ENCODE measurements at places on chromosomes 5 and 9. TPM values are rescaled to one million over a fixed set of nuclear protein-coding genes. Genes with fewer than 3 reads are reported as not detected.

Gene PCDHGC5
- 0.17 TPM for total RNA-seq

Gene DMRT1
- total RNA-seq, result not detected

- no peak for DNase-seq
Observed at GRCh38 chr9:8570776-8571175, 771.2 kb upstream of the DMAC1 start.

DNA sequence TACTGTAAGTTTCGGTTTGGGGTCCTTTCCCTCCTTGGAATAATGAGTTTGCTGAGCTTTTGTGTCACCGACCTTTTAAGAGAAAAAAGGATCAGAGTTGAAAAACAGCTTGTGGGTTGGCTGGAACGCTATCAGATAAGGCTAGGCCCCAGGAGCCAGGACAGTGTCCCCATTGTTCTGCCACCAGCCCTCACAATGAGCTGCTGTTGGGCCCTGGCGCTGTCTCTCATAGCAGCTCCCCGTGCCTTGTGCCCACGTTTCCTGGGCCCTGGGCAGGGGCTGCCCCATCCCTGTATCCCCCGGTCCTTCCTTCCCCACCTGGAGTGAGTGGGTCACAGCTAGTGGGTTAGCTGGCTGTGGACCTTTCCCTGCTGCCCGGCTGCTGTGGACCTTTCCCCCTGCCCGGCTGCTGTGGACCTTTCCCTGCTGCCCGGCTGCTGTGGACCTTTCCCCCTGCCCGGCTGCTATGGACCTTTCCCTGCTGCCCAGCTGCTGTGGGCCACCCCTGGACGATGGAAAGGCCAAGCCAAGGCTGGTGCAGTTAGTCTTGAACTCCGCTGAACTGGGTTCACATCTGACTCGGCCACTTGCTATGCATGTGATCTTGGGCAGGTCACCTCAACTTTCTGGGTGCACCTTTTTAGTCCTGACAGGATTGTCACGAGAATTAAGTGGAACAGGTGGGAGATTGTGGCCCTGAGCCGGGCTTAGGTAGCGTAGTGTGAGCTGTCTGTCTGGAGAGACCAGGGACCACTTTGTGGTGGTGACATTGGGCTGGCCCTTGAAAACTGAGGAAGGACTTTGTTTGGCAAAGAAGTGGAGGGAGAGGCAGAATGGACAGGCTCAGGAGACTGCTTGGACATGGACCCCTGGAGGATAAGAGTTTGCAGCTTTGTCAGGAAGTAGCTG lies 99.5 kb downstream of the DAB2IP start:
- DNase-seq, result no peak

Gene ADRB2
- total RNA-seq, result 7.6 TPM

DNA sequence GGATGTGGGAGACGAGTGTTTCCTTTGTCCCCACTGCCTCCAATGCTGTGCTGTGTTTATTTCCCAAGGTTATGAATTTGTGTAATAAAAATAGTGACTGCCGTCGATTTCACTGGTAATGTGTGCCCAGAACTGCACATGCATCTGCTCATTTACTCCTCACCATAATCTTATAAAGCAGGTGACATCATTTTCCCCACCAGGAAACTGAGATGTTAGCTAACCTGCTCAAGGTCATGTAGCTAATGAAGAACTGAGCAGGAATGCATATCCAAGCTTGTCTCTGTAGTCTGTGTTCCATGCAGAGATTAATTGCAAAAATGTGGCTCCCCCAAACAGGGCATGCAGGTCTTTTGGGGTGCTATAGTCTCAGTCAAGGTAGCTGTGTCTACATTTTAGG lies 224.4 kb downstream of the TENT4A start:
- DNase-seq, result no peak

- no peak for DNase-seq
Observed at GRCh38 chr9:115230924-115231515, 113.1 kb upstream of the TNC start.

Gene F12
- 3.1 TPM for total RNA-seq

DNA sequence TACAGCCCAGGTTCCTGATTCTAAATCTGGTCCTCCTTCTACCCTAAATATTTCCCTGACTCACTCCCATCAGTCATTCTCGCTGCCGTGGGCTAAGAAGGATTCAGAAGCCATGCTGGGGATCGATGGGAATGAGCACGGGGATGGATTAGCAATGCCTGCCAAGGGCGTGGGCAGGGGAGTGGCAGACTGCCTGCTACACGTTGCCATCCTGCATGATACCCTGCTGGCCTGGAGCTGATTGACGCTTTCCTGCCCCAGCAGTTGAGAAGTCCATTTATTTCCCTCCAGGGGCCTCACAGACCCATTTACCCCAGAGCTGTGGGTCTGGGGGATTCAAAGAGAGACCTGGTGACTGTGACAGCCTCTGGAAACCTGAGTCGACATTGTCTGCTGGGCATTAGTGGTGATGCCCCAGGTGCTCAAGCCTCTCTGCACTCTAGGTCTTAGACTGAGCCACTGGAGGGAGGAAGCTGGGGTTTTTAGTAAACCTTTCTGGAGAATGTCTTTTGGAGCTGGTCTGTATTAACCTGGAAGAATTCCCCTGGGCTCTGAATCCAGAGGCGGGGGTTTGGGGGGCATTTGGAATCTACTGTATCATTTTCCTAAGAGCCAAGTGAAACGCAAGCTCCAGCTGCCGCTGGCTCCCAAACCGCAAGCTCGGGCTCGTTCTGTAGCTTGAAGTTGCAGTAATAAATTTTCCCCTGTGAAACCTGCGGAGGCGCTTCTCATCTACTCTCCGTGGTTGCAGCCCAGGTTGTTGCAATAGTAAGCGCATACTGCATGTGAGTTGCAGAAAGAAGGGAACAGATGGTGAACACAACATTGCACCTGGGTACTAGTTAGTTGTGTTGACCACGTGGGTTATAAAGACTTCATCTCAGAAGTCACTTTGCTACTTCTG lies 76.3 kb upstream of the RAPGEF1 start:
- DNase-seq, result no peak

DNA sequence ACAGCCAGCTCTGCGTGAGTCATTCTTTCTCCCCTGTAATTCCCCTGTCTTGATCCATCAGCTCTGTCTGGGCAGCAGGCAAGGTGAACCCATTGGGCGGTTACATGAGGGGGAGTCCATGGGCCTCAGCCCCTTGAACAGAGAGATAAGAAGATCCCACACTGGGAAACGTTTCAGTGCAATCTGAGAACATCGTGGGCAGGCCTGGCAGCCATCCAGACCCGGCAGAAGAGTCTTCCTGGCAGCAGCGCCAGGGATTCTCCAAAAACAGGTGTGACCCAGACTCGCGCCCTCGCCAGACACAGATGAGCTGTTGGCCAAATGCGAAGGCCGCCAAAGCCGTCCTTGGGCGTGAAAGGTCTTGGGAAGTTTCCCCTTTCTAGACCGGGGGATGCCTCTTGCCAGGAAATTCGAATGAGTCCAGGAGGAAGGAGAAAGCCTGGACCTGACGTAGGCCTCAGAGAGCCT lies 6.4 kb upstream of the SLC12A7 start:
- DNase-seq, result peak; percentile 63

DNA sequence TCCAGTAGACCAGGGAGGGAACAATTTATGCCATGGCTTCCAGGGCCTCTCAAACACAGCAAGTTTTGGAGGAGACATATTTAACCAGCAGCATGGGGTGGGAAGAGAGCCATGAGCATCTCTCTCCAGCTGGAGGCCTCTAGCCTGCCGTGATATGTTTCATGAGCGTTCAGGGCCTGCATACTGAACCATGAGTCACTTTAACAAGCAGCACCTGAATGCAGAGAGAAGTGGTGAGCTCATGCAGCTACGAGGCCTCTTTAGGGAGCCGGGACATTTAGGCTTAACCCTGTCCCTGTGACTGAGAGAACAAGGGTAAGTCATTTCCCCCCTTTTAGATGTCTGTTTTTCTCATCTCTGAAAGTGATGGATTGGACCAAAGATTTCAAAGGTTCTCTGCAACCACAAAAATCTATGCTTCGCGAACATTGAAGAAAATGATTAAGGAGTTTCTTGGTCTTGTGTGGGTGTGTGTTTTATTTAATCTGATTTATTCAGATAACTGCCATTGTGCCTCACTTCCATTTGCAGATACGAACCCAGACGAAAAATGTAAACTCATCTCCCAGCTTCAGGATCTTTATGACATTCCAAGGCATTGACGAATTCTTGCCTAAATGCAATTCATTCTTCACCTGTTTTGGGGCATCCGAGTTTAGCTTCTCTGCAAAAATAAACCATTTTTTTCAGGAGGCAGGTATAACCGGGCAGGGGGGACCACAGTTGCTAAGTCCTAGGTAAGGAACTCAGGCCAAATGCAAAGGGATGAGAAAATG lies 157.0 kb downstream of the GABBR2 start:
- peak; percentile 15 for DNase-seq

- DNase-seq, result no peak
Observed at GRCh38 chr5:147673791-147674190, 108.7 kb downstream of the JAKMIP2 start.

Gene TRIM36
- 4.0 TPM for total RNA-seq

GRCh38 chr5:174596429-174596828 lies 128.0 kb upstream of the MSX2 start:
- DNase-seq, result peak; percentile 79

DNA sequence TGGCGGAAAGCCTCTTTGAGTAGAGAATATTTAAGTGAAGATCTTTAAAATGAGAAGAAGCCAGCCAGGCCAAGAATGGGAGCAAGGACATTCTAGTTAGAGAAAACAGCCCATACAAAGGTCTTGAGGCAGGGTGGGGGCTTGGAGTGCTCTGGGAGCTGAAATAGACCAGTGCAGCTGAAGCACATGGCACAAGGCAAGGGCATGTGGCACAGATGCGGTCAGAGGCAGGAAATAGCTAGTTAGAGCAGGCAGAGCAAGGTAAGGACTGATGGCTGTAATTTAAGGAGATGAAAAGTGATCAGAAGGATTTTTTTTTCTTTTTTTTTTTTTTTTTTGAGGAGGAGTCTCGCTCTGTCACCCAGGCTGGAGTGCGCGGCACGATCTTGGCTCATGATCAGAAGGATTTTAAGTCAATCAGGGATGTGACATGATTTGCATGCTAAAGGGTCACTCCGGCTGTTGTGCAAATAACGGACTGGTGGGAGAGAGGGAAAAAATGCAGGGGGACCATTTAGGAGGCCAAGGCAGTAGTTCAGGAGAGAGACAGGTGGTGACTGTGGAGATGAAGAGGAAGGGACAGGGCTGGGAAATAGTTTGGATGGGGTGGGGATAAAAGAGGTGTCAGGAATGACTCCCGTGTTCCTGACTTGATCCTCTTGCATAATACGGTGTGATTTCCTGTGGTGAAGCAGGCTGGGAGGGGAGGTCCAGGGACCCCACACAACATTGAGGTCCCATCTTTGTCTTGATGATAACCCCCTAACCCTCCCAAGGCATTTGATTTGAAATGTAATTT lies 207.6 kb downstream of the HSPA4 start:
- no peak for DNase-seq

GRCh38 chr9:125509476-125509875 lies 197.5 kb downstream of the MAPKAP1 start:
- DNase-seq, result no peak

DNA sequence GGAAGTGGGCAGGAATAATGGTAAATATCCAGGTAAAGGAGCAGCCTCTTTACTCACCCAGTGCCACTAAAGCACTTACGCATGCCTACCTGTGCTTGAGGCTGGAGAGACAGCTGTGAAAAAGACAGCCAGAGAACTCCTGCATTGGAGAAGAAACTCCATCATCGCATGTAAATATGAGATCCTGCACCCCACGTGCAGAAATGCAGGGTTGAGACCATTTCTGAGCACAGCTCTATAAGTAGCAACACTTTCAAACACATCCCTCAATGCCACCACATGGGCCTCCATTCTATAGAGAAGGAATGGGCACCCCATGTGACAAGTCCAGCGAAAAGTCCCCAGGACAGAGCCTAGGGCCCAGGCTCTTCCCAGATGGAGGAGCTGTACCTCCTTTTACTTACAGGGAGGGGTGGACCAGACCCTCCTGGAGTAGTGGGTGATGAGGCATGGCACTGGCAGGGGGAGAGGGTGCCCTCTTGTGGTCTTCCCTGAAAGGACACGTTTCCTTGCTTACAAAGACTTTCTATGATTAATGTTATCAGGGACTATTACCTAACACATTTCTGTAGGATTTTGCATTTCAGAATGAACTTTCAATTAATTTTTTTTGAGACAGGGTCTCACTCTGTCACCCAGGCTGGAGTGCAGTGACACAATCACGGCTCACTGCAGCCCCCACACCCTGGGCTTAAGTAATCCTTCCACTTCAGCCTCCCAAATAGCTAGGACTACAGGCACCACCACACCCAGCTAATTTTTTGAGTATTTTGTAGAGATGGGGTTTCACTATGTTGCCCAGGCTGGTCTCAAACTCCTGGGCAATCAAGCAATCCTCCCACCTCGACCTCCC lies 55.3 kb upstream of the IL17B start:
- DNase-seq, result peak; percentile 46

Gene NKD2
- 0.10 TPM for total RNA-seq

Gene PTGDS
- not detected for total RNA-seq

DNA sequence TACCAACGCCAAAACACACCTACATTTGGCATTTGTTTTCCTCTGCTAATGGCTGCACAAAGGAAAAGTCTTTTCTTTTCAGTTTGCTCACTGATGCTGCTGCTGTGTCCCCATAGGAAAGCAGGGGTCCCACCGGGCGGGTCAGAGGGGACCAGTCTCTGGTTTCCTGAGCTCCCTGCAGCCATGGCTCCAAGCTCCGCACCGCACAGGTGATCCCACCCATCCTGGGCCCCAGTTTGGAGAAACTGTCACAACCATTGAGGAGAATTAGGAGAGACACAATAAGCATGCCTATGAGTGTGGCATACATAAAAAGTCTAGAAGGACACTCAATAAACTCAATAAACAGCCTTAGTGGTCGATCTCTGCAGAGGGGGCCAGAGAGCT lies 19.9 kb downstream of the MED10 start:
- DNase-seq, result no peak

DNA sequence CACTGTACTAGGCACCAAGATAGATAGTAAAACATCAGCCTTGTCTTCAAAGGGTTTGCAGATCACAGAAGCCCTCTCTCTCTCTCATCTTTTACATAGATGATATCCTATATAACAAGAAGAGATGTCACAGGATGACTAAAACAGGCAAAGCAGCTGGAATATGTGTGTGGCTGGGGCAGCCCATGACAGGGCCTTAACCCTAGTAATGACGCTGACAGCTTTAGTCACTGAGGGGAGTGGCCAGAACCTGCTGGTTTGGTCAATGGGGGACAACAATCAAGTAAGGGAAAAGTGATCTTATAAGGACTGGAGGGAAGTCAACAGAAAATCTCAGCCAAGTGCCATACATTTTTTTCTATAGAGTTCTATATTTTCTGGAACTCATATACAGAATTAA lies 41.9 kb upstream of the RIC1 start:
- DNase-seq, result no peak

Measured in renal cortical epithelial cell (primary cell).